Mesothelial cell of epicardium (in vitro differentiated cells): ENCODE measurements at places on chromosomes 3 and 15.

- no peak for DNase-seq
Measured at GRCh38 chr3:182117131-182117530, 405.4 kb downstream of the SOX2 start.

DNA sequence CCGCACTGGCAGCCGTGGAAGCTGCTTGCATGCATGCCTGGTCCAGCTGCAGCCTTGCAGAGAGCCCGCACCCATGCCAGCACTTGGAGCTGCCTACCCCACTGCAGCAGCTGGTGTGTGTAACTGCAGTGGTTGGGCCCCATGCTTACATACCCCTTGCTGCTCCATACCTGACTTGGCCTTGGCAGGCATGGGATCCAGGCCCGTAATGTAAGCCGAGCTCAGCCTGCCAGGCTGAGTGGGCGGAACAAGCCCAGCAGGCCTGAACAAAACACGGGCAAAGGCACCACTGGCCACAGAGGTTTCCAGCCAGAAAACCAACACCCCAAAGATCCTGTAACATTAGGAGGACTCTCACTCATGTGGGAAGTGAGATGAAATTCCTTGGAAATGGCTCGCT is 48.3 kb downstream of the SLC6A20 start:
- no peak for DNase-seq

DNA sequence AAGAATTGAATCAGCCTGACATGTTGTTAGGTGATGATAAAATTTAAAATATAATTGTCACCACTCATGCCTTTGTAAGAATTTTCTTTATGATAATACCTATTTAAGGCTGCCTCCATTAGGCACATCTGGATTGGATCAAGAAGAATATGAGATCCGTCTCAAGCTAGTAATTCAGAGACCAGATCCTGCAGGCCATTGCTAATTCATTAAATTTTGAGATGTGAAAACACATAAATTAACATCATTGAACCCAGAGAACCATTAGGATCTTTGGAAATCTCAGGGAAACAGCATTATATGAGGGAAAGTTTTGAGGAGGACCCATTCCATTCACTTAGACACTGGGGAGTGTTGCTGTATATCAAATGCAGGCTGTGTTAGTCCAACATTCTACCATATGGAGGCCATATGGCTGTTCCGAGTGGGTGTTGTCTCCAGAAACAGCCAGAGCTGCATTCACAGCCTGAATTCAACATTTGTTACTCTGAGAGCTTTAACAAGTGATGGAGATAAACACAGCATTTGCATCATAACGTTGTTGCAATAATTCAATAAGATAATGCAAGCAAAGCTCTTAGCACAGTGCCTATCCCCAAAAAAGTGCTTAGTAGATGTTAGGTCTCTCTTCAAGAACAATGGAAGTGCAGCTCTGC is 67.4 kb downstream of the DTWD1 start:
- DNase-seq = no peak

GRCh38 chr3:170977949-170978745 is 48.4 kb downstream of the SLC2A2 start:
- no peak for DNase-seq

GRCh38 chr15:27495963-27496459 is 525.0 kb downstream of the GABRG3 start:
- DNase-seq = no peak

- DNase-seq = no peak
Measured at GRCh38 chr3:78894787-78895186, 873.0 kb downstream of the ROBO1 start.

DNA sequence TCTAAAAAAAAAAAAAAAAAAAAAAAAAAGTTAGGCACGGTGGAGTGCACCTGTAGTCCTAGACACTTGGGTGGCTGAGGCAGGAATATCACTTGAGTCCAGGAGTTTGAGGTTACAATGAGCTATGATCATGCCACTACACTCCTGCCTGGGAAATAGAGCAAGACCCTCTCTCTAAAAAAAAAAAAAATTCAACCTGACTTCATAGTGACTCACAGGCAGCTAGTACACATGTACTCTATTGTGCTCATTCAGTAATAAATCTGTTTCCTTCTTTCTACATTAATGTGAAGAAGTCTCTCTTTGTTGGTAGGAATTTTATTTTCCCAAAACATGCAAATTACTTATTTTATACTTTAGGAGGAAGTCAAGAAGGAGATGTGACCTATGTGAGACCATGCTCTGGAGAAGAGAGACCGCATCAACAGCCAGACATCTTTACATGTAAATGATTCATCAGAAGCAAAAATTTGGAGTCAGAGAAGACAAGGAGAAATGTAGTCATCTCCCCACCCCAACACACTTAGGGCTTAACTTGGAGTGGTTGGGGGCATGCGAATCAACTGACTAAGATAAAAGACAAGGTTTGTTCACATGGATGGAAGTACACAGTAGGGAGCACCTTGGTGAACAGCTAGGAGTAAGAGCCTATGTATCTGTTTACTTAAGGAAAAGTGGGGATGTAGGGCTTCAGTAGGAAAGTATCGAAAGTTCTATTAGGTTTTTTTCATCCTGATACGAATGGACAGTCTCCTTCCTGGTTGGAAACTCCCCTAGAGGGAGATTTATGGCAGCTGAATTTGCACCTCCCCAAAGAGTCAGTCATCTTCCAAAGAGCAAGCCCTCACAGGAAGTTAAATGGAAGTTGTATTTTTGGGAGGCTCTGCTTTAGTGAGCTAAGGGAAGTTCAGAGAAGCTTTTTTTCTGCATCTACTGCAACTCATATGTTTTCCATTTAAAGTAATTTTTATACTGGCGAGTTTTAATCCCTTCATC is 23.0 kb upstream of the NMD3 start:
- DNase-seq = no peak

DNA sequence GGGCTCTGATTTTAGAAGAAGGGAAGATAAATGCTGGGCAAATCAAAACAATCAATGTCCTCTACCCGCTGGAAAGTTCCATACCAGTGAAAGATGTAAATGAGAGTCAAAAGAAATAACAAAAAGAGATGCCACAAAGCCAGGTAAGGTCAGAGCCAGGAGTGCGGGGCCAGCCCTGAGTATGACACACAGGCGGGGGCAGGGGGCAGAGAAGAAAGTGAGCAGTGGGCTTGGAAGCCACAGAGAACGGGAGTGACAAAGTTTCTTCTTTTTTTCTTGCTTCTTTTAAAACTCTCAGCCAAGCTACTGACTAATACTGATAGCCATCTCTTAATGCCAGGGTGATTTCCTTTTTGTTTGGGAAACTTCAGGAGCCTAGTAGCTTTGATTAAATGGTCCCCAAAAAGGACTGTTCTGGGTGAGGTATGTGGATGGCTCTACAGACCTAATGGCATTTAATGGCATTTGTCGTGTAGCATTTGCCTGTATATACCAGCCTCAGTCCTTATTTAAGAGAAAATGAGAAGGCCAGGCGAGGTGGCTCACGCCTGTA is 23.1 kb upstream of the TSEN2 start:
- no peak for DNase-seq

GRCh38 chr3:59334585-59334984 is 284.8 kb upstream of the CFAP20DC start:
- no peak for DNase-seq

DNA sequence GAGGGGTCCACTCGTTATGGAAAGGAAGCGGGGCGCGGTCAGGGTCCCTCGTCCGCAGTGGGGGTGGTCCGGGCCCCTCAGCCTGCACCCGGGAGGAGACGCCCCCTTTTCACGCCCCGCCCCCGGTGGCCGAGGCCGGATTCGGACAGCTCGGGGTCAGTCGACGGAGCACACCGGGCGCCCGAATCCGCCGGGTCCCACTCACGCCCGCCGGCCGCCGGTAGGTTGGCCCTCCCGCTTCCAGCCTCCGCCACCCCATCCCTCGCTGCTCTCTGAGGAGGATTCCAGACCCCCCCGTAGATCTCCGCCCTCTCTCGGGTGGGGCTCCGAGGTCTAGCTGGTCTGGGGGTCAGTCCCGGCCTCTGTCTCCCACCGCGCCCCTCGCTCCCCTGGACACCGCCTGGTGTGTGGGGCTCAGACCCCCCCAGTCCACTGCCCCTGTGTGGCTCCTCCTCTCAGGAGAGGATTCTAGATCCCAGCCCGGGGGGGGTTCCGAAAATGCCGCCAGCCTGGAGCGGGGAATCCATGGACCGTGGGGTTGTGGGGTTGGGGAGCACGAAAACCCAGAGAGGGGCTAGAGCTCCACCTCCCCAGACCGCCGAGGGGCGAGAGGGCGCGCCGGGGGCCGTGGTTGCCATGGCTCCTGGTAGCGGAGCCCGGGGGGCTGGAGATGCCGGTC is 725 bp downstream of the CHL1 start:
- peak; percentile 19 for DNase-seq
